ENCODE measurements at places on chromosomes 6 and 20.

DNA sequence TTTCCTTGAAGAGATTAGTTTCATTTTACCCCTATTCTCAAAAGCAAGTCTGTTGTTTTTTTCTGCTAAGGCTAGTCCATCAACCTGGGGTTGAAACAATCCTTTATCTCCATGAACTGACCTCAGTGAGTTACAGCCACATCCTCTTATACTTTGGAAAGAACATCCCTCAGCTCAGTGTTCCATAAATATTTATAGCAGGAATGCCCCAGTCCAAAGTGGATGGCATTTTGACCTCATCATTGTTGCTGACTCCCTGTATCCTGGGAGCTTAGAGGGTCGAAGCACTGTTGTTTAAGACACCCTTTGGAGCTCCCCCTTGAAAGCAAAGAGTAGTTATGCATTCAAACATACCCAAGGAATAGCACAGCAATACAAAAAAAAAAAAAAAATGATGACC, 16.2 kb upstream of the CDYL start:
- DNase-seq, result no peak

DNA sequence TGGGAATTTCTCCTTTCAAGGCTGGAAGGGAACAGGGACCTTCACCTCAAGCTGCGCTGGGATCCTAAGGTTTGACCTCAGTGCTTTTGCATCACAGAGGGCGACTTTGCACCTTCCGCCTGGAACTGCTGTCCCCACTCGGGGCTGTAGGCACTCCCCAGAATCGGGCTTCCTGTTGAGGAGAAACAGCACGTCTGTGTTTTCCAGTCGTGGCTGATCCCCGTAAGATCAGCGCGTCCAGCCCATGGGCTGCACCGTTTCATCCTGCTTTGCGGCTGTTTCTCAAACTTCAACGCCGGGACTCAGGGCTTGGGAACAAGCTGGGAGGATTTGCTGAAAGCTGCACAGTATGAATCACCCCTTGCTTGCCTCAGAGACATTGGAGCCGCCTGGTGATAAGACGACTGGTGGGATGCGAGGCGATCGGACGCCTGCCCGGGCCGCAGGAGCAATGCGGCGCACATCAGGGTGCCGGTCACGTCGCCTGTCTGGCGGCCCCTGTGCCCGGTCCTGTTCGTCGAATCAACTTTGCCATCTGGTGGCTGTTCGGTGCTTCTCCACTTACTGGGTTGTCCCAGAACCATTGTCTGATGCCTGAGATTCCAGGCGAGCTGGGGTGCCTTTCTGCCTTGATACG, 53.6 kb upstream of the FRMD1 start:
- DNase-seq, result no peak

GRCh38 chr6:127100510-127101140, 17.8 kb upstream of the RSPO3 start:
- no peak for DNase-seq

DNA sequence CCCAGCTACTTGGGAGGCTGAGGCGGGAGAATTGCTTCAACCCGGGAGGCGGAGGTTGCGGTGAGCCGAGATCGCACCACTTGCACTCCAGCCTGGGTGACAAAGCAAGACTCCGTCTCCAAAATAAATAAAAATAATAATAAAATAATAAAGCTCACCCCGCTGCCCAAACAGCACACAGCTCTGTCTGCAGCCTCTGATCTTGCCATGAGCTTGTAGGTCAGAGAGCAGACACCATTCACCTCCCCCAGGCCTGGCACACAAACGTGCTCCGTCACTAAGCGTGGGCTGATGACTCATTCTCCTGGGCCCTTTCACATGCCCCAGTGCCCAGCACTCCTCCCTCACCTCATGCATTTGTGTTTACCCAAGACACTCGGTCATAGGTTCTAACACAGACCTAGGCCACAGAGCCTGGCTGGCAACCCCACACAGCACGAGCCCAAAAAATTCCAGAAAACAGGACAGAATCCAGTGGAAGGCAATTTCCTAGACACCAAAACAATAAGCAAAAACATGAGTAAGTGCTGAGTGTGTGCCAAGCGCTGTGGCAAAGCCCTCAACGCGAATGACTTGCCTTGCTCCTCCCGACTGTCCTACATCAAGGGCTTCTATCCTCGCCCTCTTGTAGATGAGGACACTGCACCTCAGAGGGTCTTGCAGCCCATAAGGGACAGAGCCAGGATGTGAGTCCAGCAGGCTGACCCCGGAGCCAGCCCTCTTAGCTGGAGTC, 18.0 kb downstream of the ATP9A start:
- peak; percentile 80 for DNase-seq

DNA sequence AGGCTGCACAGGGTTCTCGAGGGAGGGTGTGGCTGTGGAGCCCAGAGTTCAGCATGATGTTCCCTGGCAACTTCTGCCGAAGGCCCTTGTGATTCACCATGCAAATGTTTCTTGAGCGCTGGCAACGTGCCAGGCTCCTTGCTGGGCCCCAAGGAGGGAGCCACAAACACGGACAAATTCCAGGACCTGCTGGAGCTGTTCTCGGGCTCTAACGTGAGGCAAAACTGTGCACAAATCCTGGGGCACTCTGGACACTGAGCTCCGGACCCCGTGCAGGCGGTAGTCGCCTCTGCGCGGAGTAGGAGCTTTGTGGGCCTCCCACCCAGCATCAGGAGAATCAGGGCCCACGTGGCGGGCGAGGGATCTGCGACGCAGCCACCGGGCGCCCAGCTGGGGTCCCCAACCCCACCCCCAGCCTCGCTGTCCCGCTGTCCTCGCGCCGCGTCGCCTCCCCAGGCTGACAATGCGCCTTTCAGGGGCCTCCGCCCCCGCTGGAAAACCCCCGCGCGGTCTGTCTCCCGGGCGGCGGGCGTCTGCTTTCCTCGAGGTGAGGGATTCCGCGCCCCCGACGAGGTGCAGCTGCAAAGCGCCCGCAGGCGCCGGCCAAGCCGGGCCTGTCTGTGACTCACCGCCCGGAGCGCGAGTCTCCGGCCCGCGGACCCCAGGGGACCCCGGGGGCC, 31.7 kb upstream of the SCUBE3 start:
- peak; percentile 57 for DNase-seq

DNA sequence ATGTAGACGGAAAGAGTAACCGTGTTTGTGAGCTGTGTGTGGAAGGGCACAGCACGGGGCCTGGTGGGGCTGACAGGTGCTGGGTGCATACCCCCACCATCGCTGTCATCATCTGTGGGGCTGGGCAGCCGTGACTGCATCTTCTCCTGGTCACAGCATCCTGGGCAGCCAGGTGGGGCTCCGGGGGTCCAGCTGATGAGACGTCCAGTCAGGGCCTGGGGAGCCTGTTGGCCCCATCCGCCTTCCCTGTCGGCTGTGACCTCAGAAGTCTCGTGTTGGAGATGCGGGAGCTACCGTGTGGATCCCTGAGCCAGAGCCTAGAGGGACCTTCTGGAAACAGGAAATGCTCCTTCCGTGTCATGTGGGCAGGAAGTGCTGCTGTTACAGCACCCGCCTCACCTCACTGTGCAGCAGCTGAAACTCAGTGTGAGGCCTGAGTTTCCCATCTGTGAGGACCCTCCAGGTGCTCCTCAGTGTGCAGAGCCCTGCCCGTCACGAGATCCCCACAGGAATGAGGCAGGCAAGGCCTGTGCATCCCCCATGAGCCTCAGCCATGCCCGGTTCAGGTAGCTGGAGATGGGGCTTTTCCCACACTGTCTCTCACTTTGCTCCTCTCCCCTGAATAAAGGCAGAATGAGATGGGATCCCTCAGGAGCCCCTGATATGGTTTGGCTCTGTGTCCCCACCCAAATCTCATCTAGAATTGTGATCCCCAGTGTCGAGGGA, 108.7 kb downstream of the ERMARD start:
- DNase-seq, result no peak

- no peak for DNase-seq
These were observed 6.6 kb upstream of the CCR6 start for GRCh38 chr6:167116109-167116837.

DNA sequence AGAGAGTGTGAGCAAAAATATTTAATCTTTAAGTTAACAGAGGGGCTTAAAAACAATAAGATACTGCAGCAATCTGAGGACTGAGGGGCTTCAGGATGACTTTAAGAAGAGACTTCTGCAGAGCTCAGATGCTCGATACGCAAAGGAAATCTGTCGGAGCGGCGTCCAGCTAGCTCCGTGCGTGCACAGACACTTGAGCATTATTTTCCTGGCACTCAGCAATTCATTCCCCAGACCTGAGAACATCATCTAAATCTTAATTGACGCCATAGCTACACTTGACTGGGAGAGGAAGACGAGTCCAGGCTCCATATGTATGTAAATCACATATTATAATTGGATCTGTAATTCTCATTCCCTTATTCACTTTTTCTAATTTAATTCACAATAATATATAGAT, 228.2 kb downstream of the SOD2 start:
- no peak for DNase-seq

DNA sequence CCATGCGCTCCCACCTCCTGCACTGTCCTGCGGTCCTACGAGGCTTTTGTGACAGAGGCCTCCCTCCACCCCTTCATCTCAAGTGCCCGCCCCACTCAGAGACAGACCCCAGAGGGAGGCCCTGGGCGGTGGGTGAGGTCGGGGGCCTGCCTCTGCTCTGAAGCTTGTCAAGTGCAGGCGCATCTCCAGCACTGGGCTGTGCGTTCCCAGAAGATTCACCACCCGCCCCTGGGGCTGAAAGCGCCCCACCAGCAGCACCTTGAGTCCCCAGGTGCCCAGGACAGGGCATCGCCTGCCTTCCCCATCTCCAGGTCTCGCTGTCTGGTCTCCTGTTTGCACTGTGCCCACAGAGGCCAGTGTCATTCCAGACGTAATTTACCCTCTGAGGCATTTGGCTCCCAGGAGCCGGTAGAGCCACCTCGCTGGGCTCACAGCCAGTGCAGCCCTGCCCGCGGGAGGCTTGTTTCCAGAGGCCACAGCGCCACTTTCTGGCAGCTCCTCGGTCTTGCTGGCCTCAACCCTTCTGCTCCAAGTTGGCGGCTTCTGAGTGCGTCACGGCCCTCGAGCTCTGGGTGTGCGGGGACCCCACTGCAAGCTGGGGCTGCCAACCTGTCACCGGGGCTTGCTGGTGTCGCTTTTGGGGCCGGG, 191.1 kb downstream of the TAF4 start:
- no peak for DNase-seq

DNA sequence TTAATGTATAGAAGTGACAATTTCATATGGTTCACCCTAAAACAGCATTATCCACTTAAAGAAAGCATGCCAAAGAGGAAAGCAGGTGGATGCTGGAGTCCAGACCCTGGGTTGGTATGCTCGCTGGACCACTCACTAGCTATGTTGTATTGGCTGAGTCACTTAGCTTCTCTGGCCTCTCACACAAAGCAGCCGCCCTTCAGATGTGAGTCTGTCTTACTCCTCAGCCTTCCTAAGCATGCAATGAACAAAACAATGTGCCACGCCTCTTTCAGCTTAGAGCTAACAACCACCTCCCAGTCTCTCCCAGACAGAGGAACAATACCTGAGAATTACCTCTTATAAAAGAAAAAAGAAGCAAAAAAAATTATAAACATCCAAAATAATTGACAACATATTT, 29.4 kb downstream of the SIM1 start:
- DNase-seq, result no peak

GRCh38 chr6:51855310-51856082, 231.9 kb downstream of the PKHD1 start:
- DNase-seq, result no peak

GRCh38 chr20:58528412-58528811, 13.2 kb upstream of the APCDD1L start:
- no peak for DNase-seq

- no peak for DNase-seq
These were observed 122.6 kb downstream of the GPX5 start for GRCh38 chr6:28648035-28648877.

DNA sequence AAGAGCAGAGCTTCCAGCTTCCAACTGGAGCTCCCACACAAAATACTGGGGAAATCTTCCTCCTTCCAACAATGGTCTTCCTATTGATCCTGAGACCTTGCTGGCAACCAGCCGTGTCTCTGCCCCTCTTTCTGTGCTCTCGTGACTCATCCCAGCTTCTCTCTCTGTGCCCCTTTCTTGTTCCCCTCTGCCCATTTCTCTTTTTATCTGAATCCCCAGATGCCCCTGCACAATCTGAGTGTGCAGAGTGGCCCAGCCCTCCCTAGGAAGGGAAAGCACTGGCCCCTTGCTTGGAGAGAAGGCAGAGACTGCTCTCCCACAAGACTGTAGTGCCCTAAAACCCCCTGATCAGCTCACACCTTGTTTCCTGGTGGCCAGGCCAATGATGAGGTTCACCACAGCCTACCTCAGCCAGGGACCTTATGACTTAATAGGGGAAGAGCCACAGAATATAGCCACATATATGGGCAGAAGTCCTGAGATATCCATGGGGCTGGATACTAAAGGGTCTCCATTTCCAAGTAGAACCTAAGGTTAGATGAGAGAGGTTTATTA, 23.1 kb upstream of the MAS1L start:
- no peak for DNase-seq

DNA sequence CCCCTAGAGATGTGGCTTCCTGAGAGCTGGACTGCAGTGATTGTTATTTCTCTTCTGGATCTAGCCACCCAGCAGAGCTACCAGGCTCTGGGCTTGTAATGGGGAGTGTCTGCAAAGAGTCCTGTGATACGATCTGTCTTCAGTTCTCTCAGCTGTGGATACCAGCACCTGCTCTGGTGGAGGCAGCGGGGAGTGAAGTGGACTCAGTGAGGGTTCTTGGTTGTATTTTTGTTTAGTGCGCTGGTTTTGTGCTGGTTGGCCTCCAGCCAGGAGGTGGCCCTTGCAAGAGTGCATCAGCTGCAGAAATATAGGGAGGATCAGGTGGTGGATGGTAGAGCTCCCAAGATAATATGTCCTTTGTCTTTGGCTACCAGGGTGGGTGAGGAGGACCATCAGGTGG, 33.7 kb downstream of the PAX1 start:
- DNase-seq, result no peak

GRCh38 chr6:39051399-39052122, 3.0 kb downstream of the GLP1R start:
- DNase-seq, result no peak

- no peak for DNase-seq
These were observed 27.8 kb downstream of the RNF8 start for GRCh38 chr6:37381579-37381978.

DNA sequence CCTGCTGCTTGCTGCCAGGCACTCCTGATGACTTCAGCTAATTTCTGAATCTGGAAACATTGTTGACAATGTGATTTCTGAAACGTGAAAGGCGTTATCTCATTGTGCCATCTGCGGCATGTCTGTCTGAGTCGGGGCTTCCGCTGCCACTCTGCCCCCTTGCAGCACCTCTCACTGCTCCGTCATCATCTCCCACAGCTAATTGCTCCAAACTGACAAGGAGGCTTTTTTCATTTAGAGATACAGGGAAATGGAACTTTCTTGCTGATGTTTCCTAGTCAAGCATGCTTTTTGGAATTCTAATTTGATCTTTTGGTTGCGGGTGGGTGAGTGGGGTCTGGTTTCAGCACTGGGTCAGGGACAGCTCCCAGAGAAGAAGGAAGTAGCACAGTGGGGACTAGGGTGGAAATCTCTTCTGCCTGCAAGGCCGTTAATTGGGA, 233.5 kb downstream of the DHX35 start:
- no peak for DNase-seq

GRCh38 chr6:40183902-40184301, 249.6 kb upstream of the MOCS1 start:
- DNase-seq, result no peak
